ENCODE measurements at places on chromosomes 12 and 14.
A peak's percentile ranks its signal among the peaks of the same experiment; 100 is the strongest.

GRCh38 chr12:22115711-22116110 lies 69.7 kb downstream of the CMAS start:
- DNase-seq, result no peak

- DNase-seq, result no peak
These were observed 37.1 kb upstream of the VSX2 start for GRCh38 chr14:74202113-74202512.

GRCh38 chr12:57940915-57941164 lies 527 bp upstream of the ATP23 start:
- DNase-seq, result no peak

DNA sequence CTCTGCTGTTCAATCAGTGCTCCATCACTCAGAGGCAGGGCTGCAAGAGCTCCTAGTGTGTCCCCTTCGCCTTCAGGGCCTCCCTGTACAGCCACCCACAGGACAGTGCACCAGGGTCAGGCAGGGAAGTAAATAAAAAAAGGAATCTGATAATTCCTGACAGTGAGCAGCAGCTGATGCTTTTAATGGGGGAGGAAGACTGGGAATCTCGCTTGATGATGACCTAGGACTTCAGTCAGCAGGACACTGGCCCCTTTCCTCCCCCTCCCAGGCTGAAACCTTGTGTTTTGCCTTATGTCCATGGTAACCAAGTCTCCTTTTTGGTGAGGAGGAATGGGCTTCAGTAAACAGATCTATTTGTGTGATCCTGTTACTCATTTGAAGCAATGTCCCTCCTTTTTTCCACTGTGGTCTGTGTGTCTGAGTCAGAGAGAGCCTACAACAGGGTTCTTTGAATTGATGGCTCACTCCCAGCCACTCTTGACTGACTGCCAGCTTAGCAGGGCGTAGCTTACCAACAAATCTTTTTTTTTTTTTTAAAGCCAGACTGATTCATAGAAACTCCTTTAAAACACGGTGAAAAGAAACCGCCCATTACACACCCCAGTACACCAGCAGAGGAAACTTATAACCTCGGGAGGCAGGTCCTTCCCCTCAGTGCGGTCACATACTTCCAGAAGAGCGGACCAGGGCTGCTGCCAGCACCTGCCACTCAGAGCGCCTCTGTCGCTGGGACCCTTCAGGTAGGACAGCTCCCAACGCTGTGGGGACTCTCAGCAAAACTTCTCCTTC lies at the start of gene EMP1:
EMP1 (plus strand) TSS at position 597 of the 792 bp plus-strand sequence. CDS start 14,785 bp downstream, outside the sequence.
- peak; percentile 76 for DNase-seq

GRCh38 chr12:5166976-5167375 lies 123.3 kb downstream of the KCNA5 start:
- DNase-seq, result no peak

DNA sequence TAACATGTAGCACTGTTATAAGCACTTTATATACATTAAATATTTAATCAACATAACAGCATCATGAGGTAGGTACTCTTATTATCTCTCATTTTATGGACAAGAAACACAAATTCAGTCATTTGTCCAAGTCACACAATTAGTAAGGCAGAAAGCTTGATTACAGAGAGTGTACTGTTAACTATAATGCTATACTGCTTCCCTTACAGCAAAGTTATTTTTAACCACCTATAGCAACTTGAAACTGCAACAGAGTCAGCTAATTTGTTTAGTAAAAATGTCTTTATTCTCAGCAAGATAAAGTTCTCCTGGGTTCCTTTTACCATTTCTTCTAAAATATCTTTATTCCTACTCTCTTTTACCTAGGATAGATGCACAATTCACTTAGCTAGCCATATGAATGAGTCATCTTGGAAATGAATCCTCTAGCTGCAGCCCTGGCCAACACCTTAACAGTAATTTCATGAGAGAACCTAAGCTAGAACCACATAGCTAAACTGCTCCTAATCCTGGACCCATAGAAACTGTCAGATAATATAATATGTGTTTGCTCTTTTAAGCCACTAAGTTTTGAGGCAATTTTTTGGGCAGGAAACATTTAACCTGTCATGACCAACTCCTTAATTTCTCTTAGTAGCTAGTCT lies 90.2 kb upstream of the HECTD1 start:
- no peak for DNase-seq

DNA sequence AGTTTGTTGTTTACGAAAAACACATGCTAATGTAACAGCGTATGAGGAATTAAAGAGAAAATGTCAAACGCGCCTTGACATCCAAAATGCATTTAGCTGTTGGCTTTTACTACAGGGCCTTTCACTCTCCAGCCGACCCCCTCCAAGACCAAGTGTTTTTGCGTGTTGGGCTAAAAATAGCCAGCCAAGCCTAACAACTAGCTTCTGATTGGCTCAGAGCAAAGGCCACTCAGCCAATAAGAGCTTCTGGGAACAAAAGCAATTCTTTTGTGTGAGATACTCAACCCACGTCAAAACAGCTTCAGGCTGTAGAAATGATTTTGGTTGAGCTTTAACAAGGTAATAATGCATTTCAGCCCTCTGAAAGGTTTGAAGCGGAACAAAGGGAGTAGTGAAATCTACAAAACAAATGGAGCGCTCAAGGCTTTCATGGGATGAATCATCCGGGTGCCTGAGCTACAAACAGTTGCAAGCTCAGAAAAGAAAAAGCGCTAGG lies 198.7 kb upstream of the DCN start:
- peak; percentile 17 for DNase-seq

DNA sequence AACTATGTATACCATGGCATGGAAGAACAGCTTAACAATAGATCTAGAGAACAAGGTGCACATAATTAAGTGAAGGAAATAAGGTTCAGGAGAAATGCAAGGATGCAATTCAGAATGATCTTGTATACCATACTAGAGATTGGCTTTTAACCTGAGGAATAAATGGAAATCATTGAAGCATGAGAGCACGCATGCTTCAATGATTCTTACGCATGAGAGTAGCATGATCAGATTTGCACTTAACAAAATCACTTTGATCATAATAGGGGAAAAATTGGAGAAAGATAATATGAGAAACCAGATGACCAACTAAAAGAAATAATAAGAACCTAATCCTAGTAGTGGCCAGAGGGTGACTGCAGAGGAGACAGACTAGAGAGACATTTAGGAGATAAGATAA lies 133.3 kb upstream of the FSCB start:
- no peak for DNase-seq

- DNase-seq, result no peak
These were observed 50.0 kb downstream of the SH2B3 start for GRCh38 chr12:111455448-111456320.
